ENCODE measurements at places on chromosomes 11 and 22.

GRCh38 chr11:133901316-133901715 is 55.5 kb downstream of the IGSF9B start:
- no peak for DNase-seq

DNA sequence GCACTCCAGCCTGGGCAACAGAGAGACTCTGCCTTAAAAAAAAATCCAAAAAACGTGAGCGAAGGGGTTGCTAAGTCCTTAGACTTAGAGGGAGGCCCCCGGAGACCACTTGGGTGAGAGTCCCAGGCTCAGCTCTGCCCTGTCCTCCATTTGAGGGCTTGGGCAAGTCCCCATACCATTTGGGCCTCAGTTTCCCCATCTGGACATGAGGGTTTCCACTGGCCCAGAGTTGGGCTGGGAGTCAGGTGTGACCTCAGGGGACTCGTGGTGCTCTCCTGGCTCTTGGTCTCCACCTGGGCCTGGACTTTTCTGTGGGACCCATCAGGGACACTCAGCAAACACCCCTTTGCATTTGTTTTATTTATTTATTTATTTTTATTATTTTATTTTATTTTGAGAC is 35.2 kb upstream of the CSNK1E start:
- DNase-seq, result no peak

DNA sequence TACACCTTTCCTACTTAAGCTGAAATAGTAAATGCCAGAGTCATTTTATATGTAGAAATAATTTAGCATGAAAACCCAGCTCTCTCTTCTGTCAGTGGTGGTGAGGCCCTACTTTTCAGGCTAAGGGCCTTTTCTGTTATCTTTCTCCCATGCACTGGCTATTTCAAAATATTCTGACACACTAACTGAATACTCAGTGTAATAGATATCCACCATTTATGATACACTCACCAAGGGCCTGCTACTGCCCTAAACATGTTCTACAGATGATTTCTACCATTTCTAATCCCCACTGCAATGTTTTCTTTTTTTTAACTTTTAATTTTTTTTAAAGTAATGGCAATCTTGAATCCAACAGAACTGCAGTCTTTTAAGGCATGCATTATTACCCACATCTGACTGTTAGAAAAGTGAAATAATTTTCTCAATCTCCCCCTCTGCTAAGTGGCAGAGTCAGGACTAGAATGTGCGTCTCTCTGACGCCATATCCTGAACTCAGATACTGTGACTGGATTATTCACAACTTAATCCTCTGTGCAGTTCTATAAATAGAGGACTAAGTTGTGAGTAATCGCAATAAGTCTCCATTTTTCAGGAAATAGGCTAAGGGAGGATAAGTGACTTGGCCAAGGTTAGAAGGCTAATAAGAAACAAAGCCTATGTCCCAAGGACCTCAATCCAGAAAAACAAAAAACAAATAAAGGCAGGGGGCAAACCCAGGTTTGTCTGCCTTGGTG is 44.0 kb downstream of the GRAMD1B start:
- no peak for DNase-seq

DNA sequence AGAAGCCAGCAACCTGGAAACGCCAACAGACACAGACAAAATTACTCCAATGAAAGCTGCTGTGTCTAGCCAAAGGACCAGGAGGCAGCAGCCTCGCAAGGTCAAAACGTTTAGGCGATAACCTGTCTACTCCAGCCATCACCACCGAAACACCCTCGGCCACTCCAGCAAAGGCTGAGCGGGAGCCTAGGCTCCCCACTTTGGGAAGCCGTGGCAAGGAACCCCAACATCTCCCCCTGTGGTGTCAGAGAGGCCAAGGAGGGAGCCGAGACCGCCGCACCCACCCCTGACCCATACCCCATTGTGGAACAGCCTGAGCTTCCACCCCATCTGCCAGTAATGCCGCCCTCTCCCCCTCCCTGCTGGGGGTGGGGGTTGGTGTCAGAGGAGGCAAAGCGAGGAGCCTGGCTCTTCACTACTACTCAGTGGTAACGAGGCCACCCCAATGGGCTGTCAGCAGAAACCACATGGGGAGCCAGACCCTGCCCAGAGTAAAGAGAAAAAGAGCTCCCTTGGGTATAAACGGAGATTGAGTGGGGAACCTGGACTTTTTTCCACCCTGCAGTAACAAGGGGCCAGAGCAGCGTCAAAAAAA is 33.9 kb upstream of the SEPTIN5 start:
- DNase-seq, result no peak

- DNase-seq, result no peak
Observed at GRCh38 chr11:45906096-45906682, 882 bp downstream of the FREY1 start.
